Putamen (tissue), 1 donor: ENCODE measurements at places on chromosomes 5 and 9.

GRCh38 chr5:123262216-123262823, 160.9 kb downstream of the CEP120 start:
- DNase-seq = no peak

DNA sequence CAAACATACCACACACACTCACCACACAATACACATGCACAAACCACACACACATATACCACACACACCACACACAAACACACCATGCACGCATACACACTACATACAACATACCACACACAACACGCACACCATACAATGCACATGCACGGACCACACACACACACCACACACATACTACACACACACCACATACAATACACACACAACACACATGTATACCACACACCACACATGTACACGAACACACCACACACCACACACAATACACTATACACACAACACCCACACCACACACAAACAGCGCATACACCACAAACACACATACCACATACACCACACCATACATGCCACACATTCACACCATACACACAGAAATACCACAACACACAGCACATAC, 480.3 kb downstream of the DIRAS2 start:
- no peak for DNase-seq

GRCh38 chr5:44001675-44002380, 387.4 kb downstream of the FGF10 start:
- DNase-seq = no peak

- DNase-seq = no peak
Measured at GRCh38 chr5:173657741-173658356, 41.4 kb upstream of the BOD1 start.

DNA sequence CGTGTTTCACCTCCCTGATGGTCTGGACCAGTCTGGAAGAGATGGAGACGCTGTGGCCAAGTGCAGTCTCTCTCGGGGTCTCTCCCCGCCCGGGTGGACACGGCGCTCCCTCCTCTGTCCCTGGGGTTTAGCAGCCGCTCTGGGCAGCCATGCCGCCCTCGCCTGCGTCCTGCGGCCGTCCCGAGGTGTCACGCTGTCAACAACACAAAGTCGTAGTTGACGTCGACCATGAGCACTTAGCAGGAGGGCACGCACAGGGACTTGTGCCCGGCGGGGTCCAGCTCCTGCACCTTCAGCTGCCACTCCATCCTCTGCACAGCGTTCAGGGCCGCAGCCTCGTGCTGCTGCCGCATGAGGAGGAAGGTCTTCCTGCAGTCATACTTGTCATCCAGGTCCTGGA, 368.9 kb downstream of the CDH9 start:
- DNase-seq = no peak

GRCh38 chr5:159206368-159206767, 3.0 kb downstream of the RNF145 start:
- DNase-seq = no peak

- peak; percentile 91 for DNase-seq
Measured at GRCh38 chr5:150904479-150905311, at the start of gene ZNF300. Gene ZNF300, minus strand, starts transcription at chr5:150904980. Its CDS starts 1,825 bp downstream, at chr5:150903155.

DNA sequence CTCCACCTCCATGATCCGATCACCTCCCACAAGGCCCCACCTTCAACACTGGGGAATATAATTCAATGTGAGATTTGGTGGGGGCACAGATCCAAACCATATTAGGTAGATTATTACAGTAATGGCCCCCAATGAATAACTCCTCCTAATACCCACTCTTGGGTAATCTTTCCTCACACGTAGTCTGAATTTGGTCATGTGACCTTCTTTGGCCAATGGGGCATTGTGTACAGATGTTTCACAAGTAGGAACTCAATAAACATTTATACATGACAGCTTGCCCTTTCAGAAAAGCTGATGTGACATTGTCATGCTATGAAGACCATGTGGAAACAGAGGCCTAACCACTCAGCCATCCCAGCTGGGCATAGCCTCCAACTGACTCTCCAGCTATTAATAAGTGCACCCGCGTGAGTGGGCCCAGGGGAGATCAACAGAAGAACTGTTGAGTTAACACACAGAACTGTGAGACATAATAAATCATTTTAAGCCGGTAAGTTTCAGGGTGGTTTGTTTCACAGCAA, 10.6 kb downstream of the GPR150 start:
- DNase-seq = no peak

DNA sequence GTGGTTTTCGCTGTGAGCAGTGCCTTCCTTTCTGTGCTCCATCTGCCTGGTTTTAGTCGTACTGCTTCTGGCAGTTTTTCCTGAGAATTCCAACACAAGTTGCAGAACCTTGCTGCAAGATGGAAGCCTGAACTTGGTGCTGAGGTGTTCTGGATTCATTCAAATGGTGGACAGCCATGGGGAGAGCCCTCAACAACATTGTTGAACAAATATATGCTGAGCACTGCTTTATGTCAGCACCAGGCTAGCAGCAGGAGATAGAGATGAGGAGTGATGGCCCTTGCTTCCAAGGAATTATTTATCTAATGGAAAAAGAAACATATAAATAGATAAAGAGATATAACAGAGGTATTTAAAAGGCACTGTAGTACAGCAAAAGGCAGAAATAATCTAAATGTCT, 7.3 kb upstream of the RPS6 start:
- DNase-seq = no peak

- no peak for DNase-seq
Measured at GRCh38 chr5:146467760-146468159, 20.6 kb downstream of the TCERG1 start.

DNA sequence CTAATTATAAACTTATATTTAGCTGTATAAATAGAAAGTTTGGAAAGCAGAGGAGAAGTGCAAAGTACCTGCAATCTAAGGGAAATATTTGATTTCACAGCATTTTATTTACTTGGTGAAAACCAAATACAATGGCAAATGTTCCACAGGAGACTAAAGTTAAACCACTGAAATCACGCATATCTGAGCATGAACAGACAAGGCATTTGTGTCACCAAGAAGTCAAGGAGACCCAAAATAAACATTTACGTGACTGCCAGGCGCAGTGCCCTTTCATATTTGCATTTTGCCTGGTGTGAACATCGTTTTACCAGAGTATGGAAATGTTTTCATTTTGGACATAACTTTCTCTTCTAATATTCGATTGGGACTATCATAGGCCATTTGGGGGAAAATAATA, 20.6 kb downstream of the UGCG start:
- no peak for DNase-seq

- no peak for DNase-seq
Measured at GRCh38 chr5:122183788-122184170, 54.4 kb downstream of the ZNF474 start.

DNA sequence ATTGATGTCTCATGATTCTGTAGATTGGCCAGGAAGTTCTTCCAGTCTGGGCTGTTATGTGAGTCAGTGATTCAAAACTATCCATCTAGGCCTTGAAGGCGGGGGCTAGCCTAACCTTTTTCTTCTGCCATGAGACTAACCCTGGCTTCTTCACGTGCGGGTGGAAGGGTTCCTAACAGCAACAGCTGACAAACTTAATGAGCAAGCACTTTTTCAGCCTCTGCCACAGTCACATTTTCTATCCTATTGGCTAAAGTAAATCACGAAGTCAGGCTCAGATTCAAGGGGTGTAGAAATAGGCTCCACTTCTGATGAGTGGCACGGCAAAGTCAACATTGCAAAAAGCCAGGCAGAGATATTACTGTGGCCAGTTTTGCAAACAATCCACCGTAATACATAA, 68.4 kb downstream of the STK32A start:
- DNase-seq = no peak

DNA sequence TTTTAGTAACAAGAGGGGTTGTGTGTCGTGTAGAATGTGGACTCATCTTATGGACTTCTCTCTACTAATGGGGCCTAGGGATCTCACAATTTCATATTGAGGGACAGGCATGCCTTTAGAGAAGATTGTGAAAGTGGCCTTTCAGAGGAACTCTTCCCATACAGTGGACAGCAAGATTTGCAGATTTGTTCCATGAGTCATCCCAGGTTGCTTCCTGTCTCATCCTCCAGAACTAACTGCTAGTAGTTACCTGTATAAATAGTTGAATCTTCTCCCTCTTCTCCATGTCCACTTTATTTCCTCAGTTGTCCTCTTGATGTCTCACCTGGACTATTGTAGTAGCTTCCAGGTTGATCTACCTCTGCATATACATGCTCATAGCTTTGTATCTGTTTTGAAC, 997.5 kb upstream of the CTNND2 start:
- DNase-seq = no peak

GRCh38 chr5:135989686-135990085, 34.9 kb upstream of the LECT2 start:
- no peak for DNase-seq

DNA sequence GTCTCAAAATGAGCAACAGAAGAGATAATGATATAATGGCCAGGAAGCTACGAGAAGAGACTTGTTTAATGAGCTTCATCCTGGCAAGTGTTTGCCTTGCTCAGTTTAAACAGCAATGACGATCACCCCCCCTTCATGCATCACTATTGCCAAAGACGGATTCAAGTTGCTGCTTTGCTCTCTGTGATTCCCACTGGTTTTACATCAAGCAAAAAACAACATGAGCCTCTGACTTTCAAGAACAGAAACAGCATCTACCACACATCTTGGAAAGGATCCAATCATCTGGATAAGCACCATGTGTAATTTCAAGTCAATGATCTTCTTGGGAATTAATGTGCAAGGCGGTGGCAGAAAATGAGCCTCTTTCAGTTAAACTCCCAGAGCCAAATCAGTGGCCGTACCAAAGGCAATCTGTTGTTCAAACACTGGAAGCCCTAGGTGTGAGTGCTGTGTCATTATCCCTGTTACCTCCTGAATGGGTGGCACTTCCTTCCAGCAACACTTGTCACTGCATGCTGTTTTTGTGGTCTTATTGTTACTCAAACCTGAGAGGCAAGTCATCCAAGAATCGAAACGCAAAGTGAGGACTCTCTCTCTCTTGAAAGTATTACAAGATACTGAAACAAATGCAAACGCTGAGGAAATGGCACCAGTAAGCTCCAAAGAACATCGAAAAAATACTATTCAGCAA, 72.8 kb downstream of the MED27 start:
- no peak for DNase-seq

DNA sequence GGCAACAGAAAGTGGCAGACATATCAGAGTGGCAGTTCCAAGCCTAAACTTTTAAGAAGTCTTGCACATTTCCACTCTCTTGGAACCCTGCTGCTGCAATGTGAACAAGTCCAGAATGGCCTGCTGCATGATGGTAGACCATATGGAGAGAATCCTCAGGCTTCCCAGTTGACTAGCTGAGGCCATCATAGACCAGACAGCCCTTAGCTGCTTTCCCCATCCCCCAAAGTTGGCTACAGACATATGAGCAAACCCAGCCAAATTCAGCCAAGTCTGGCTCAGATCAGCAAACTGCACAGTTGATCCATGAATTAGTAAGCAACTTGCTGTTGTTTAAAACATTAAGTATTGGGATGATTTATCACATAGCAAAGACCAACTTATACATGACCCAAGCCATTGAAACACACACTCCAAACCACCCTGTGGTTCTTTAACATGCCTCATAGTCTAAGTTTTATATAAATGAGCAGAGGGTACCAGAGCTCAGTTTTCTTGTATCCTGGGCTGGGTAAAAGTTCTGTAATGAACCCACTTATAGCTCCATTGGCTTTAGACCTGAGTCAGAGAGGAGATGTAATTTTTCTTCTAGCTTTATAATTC, 19.9 kb downstream of the PPP3R2 start:
- no peak for DNase-seq

GRCh38 chr9:128683340-128684064, 5.5 kb upstream of the SET start:
- no peak for DNase-seq

DNA sequence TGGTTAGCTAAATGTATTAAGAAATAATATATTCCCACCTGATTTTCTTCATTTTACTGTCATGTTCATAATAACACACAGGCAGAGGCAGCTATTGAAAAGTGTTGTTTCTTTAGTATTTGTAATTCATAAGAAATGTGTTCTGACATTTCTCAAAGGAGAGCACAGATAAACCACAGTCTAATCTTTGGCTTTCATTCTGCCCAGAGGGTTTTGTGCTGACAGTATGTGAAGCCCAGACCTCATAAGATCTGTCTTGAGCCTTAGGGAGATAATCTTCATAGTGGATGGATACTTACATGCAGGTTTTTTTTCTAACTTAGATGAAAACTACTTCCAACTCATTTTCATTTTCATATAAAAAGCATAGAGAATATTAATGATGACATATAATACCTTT, 206.1 kb downstream of the CHSY3 start:
- DNase-seq = no peak

DNA sequence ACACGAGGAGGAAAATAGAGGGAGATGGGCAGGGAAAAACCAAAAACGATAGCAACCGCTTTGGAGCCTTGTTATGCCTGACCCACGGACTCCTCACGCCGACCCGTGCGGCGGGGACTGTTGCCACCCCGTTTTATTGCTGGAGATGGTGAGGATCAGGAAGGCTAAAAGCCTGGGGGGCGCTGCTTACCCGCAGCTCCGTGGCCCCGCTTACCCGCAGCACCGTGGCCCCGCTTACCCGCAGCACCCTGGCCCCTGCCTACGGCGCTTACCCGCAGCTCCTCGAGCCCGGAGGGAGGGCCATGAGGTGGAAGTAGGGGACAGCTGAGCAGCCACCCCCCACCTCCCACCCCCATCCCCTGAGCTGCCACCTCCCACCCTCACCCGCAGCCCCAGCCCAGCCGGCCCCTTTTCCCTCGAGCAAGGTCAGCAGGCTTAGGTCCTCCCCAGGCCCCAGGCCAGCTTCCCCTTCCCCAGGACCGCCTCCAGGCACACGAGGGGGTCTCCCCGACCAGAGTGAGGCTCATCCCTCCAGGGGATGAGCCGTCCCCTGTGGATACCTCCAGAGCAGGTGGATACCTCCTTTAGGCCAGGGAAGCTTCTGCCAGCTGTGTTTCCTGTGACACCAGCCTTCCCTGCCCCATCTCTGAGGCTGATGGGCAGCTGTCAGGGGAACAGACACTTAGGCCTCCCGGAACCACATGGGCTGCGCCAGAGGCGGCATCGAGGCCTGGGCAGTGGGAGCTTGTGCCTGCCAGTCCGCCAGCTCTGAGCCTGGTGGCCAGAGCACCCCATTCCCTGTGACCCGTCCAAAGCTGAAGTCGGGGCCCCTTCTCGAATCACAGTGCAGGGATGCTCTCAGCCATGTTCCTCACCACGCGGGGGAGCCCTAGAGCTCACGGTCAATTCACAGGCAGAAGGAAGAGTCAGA, 92.3 kb downstream of the LMX1B start:
- no peak for DNase-seq

- DNase-seq = no peak
Measured at GRCh38 chr9:18010492-18010891, 431.6 kb downstream of the SH3GL2 start.

DNA sequence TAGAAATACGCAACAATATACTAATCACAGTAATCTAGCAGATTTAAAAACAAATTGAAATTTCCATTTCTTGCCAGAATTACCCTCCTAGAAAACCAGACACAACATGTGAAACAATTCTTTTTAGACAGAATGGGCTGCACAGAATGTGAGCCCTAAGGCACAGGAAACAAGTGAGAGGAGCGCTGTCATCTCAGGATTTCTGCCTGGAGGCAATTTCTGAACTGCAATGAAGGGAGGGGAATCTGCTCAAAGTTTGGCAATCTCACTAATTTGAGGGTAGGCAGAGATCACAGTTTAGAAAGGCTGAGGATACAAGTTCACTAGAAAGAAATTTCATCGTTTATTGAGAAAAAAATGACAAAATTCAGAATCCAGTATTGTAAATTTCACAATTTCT, 70.3 kb downstream of the INIP start:
- DNase-seq = no peak
